ENCODE measurements at places on chromosomes 6 and 20.
A peak's percentile ranks its signal among the peaks of the same experiment; 100 is the strongest.

DNA sequence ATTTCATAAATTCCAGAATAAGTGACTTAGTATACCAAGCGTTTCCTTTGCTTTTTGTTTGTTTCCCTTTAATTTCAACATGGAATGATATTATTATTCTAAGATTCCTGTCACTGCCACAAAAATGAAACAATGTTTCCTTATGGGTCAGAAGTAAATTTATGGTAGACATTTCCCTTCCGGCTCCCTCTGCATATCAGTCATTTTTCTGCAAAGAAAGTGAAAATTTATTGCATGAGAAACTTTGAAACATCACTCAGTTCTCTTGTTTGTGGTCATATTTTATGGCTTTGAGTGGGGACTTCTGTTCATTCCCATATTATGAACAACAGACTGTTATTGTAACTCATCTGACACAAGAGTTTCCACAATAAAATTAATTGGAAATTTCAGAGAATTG lies 97.8 kb downstream of the NKAIN2 start:
- no peak for DNase-seq

GRCh38 chr6:20652299-20653084 lies 118.2 kb downstream of the CDKAL1 start:
- no peak for DNase-seq

DNA sequence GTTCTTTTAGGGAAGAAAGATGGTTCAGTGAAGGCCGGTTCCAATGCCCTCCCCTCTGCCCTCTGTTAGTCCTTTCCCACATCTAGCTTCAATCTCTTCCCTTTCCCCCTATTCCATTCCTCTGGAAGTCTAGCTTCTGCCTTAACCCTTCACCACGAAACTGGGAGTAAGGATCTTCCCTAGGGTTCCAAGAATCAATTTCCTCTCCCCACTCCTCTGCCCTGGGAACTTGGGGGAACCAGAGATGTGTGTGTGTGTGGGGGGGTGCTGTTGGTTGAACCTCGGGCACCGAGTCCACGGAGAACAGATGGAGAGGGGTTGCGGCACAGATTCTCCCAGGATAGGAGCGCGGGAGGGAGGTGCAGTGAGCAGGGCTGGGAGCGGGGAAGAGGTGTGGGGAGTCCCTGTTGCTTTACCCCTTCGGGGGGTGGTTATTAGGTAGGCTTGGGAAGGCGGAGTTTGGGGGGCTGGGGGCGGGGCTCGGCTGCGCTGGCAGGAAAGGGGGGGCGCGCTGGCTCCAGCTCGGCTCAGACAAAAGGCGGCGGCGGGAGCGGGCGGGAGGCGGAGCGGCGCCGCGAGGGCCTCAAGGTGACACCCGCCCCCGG lies at the start of gene TMEM151B:
TMEM151B (plus strand) TSS at position 530 of the 605 bp plus-strand sequence. CDS start 293 bp downstream, outside the sequence.
- DNase-seq = no peak

GRCh38 chr6:122730775-122731386 lies 48.6 kb upstream of the FABP7 start:
- no peak for DNase-seq

- DNase-seq = no peak
Observed at GRCh38 chr6:145063091-145063490, 672.2 kb downstream of the EPM2A start.

- DNase-seq = no peak
Observed at GRCh38 chr20:47694021-47694818, 91.1 kb downstream of the SULF2 start.

DNA sequence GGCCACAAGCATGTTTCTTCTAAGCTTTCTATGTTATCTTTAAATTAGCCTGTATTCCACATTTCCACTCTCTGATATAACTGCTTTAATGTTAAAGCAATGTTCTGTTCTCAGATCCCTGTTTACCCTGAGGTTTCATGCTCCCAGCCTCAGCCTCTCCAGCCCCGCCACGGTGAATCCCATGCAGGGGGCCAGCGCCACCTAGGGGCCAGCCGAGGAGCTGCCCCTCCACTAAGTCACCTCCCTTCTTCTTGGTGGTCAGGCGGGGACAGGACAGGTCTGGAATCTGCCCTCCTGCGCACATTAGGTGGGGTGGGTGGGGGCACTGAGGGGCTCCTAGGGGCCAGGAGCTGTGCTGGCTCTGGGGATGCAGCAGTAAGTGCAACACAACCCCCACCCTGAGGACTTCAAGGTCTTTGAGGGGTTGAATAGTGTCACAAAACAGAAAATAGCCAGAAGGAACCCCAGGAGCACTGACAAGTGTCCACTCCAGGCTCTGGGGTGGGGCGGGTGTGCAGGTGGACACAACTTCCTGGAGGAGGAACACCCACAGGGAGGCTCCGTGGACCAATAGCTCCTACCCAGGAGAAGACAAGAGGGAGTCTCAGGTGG lies 61.6 kb downstream of the RAB44 start:
- DNase-seq = peak; percentile 79

DNA sequence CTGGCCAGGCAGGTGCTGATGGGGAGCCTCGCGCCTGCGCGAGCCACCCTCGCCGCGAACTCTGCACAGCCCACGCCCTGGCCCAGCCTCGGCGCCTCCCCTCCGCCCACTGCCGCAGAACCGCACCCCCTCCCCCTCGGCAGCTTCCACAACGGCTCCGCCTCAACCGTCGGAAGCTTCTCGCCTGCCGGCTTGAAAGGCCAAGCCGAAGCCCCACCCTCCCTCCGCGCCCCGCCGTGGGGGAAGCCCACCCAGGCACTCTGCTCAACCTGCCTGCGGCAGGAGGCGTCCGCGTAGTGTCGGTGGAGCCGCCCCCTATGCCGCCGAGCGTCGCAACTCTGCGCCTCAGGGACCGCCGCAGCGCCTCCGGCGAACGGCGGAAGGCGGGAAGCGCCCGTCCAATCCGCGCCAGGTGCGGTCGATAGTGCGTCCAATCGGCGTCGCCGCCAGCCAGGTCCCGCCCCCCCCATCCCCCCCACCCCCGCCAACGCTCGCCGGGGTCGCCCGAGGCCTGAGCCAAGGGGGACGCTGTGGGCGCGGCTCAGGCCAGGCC lies at the start of gene SYCP2:
SYCP2 (minus strand) TSS at position 342 of the 553 bp plus-strand sequence. CDS start 11,224 bp downstream, outside the sequence.
- DNase-seq = peak; percentile 29

GRCh38 chr20:56808117-56808725 lies 179.1 kb downstream of the TFAP2C start:
- DNase-seq = no peak

DNA sequence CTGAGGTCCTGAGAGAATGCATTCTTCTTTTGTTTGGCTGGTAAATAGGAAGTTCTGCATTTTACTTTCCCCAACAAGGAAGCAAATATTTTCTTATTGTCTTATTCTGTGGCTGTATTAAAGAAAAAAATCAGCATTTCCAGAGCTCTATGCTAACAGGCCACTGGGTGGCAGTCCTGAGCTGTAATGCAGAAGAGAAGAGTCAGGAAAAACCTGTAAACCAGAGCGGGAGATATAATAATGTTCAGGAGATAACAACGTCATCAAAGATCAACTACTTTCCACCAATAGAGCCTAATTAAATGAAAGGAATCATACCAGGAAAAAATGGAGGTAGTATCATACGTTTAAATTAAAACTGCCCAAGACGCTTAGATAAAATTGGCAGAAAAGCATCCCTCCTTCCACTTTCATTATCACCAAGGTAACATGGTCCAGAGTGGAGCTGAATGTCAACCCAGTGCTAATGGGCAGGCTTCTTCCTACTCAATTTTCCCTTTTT lies 55.6 kb upstream of the CARMIL1 start:
- DNase-seq = no peak

DNA sequence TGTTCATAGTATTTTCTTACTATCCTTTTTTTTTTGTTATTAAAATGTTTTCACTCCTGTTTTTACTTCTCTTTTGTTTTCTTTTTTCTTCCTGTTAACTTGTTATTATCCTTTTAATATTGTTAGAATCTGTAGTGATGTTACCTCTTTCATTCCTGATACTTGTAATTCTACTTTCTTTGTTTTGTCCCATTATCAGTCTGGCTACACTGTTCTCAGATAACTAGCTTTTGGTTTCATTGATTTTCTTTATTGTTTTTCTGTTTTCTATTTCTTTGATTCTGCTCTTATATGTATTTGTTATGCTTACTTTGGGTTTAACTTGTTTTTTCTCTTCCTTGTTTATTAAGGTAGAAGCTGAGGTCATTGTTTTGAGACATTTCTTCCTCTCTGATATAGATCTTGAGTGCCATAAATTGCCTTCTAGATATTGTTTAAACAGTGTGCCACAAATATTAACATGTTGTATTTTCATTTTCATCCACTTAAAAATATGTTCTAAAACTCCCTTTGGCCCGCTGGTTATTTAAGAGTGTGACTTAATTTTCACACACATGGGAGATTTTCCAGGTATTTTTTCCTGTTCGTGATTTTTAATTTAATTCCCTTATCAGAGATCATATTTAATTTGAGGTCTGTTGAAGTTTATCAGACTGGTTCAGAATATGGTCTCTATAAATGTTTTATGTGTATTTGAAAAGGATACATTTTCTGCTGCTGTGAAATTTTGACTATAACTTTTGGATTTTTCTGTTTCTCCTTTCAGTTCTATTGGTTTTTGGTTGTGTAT lies 6.7 kb downstream of the XRN2 start:
- DNase-seq = no peak

DNA sequence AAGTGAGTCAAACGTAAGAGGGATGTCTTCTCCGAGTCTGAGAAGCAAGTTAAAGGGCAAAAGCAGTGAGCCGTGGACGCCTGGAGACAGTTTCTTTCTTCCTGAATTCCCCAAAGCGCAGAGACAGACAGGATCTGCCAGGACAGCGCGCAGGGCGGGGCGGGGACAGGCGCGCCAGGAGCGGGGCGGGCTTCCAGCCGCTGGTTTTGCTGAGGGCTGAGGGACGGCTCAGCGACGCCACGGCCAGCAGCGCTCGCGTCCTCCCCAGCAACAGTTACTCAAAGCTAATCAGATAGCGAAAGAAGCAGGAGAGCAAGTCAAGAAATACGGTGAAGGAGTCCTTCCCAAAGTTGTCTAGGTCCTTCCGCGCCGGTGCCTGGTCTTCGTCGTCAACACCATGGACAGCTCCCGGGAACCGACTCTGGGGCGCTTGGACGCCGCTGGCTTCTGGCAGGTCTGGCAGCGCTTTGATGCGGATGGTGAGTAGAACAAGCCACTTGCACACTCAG lies at the start of gene SCGN:
SCGN (plus strand) TSS at position 209 of the 509 bp plus-strand sequence; CDS start at position 398, 189 bp downstream.
- peak; percentile 7 for DNase-seq

DNA sequence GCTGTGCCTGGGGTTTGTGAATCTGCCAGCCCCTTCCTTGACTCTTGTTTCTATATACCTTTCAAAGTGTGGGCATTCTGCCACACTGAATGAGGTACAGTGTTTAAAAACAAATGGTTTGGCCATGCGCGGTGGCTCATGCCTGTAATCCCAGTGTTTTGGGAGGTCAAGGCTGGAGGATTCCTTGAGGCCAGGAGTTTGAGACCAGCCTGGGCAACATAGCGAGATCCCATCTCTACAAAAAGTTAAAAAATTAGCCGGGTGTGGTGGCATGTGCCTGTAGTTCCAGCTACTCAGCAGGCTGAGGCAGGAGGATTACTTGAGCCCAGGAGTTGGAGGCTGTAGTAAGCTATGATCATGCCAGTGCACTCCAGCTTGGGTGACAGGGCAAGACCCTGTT lies 5.8 kb downstream of the FAM83D start:
- DNase-seq = no peak

DNA sequence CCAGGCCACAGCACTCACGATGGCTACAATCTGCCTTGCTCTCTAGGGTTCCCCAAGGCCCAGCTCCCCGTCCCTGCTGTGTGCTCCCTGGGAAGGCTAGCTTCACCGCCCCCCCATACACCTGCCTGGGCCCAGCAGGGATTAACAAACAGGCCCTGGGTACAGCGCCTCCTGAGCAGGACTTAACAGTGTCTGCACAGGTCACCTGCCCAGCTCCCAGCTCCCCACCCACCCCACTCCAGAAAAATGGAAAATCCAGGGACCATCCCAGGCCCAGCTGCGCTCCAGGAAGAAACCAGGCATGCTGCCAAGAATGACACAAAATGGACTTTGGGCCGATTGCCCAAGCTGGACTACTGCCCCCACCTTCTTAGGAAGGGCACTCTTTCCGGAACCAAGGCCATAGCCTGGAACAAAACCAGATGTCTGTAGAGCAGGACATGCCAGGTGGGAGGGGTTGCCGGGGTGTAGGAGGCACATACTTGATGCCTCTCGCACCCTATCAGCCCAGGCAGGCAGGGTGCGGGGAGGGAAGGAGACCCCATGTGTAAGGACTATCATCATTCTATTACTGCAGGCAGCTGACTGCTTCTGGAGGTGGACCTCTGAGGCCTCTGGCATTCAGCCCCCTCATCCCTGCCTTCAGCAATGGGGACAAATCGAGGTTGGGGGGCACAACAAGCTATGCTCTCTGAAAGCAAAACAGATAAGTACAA lies 104.9 kb downstream of the SNX5 start:
- no peak for DNase-seq

DNA sequence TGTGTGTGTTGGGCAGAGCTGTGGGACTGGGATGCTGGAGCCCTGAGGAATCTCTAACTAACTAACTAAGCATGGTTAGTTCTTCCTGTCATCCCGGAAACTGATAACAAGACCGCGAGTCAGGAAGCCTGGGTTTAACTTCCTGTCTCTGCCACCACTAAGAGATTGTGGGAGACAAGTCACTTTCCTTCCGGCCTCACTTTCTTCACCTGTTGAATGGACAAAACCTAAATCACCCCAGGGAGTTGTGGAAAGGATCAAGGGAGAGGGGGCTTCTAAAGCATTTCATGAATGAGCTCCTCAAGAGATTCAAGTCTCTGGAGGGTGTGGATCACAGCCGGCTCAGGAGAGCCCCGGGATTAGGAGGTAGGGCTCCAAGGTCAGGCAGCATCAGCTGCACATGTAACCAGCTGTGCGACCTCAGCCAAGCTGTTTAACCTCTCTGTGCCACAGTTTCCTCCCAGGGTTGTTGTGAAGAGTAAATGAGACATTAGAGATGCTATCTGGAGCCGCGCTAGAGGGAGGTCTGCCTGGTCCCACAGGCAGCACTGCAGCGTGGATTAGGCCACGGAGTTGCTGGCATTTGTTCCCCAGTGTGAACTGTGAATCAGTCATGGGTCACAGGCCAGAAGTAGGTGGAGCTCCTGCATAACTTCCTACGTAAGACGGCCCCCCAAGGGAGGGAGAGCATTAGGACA lies 105.1 kb downstream of the TOX2 start:
- no peak for DNase-seq

- DNase-seq = no peak
Observed at GRCh38 chr6:11009353-11009752, 34.8 kb downstream of the ELOVL2 start.

DNA sequence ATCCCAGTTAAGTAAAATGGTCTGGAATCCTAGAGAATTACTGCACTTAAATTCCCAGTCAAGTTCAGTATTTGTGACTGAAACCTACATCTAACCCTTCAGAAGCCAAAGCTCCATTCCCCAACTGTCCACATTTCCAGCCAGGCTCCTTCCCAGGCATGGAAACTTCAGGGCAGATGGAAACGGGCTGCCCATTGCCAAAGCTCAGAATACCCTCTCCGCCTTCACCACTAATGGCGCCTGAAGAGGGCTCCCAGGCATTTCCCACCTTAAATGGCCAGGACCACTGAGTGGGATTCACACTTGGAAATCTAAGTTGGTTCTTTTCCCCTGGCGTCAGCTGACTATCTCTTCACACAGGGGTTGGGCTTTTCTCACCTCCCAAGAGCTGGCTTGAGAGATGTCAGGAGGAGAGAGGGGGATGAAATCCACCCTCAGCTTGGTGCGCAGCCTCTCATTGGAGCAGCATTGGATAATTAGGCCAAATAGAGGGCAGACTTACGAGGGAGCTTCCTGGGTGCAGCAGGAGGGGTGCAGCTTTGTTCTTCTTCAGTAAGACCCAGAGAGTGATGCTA lies 82.9 kb downstream of the ANKRD60 start:
- DNase-seq = no peak

GRCh38 chr6:40880906-40881305 lies 158.1 kb downstream of the UNC5CL start:
- DNase-seq = no peak

GRCh38 chr6:150118627-150119026 lies 24.2 kb upstream of the PPP1R14C start:
- no peak for DNase-seq
